ENCODE measurements at places on chromosomes 2 and 18.

- DNase-seq = peak; percentile 19
Observed at GRCh38 chr2:8753609-8754008, 71.8 kb downstream of the ID2 start.

- peak; percentile 55 for DNase-seq
Observed at GRCh38 chr2:51695531-51695930, 663.6 kb upstream of the NRXN1 start.

DNA sequence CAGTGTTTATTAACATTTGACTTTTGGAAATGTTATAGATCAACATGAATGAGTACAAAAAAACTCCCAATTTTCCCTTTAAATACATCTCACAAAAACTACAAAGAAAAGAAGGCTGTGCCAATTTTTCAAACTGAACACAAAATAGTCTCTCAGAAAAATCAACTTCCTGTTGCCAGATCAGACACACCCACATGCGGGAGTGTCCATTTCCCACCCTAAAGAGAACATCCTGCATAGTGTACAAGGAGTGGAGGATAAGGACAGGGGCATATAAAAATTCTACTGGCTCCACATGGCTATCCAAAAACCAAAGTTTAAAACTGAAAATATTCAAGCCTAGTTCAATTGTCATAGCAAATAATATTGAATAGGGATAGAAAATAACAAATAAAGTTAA lies 165.3 kb downstream of the ATAD2B start:
- peak; percentile 16 for DNase-seq

- DNase-seq = peak; percentile 51
Observed at GRCh38 chr2:131105950-131106801, 1.0 kb downstream of the PLEKHB2 start.

GRCh38 chr18:46110406-46110805 lies 6.2 kb downstream of the HAUS1 start:
- DNase-seq = no peak

GRCh38 chr2:65353927-65354326 lies 78.5 kb downstream of the SPRED2 start:
- no peak for DNase-seq

GRCh38 chr18:23069481-23069880 lies 65.8 kb upstream of the CABLES1 start:
- no peak for DNase-seq

Data from choroid plexus epithelial cell (primary cell).